ENCODE measurements at places on chromosomes 6 and 20. TPM values are rescaled to one million over a fixed set of nuclear protein-coding genes. Genes with fewer than 3 reads are reported as not detected.

MAFB gene
- total RNA-seq, result 35.3 TPM

ZNF831 gene
- total RNA-seq, result 0.05 TPM

RAB44 gene
- total RNA-seq, result 0.08 TPM

- no peak for DNase-seq
Observed at GRCh38 chr20:24357931-24358330, 111.5 kb upstream of the SYNDIG1 start.

GRCh38 chr6:30821862-30822784 is 62.2 kb upstream of the DDR1 start:
- no peak for DNase-seq

GRCh38 chr6:163253556-163254213 is 160.8 kb upstream of the QKI start:
- DNase-seq, result no peak
